GM12864 (cell line): ENCODE measurements at places on chromosomes 1 and 21.

GRCh38 chr1:184536246-184536985 is 149.6 kb downstream of the C1orf21 start:
- DNase-seq: no peak

DNA sequence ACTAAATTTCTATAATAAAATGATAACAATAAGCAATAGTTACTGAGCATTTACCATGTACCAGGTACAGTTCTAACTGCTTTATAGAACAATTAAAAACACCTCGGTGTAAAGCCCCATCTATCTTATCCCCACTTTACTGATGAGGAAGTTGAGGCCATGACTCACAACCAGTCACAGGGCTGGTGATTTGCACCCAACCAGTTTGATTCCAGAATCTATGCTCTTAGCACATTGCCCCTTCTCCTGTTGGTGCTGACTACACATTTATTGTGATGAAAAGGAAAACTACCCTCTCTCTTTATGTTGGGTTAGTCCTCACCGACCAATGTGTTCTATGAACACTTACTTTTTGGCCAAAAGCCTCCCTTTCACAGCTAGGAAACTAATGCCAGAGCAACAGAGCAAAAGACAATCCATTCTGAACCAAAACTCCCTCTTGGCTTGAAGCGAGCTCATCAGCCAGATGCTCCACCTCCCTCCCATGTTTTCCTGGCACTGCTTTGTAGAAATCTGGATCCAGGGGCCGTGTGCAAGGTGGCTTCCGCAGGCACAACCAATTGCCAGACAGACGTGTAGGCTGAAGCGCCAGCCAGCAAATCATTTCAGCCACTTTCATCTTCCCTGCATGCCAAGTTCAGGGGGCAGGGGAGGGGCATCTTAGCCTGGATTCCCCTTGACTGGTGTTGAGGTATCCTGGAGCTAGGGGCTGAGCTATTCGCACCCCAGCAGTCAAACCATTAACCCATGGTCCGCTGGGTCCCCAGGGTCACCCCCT is 32.0 kb upstream of the SLC30A1 start:
- DNase-seq: no peak

- no peak for DNase-seq
These were observed 790 bp downstream of the RPS8 start for GRCh38 chr1:44775930-44776729.

DNA sequence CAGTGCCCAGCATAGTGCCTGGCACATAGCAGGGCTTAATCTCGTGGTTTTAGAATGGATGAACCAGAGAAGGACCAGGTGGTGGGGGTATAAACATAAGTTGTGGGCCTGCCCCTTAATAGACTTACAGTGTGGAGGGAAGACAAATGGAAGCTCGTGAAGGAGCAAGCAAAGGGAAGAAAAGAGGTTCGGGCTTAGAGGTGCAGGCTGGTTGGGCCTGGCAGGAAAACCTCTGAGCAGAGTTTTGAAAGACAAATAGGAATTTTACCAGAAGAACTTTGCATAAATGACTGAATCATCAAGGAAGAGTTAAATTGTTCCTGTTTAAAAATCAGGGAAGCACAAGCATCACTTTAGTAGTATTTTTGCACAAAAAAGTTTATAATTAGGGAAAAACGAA is 4.5 kb downstream of the RHOU start:
- DNase-seq: no peak

GRCh38 chr1:67345556-67345955 is 37.9 kb downstream of the IL12RB2 start:
- no peak for DNase-seq

DNA sequence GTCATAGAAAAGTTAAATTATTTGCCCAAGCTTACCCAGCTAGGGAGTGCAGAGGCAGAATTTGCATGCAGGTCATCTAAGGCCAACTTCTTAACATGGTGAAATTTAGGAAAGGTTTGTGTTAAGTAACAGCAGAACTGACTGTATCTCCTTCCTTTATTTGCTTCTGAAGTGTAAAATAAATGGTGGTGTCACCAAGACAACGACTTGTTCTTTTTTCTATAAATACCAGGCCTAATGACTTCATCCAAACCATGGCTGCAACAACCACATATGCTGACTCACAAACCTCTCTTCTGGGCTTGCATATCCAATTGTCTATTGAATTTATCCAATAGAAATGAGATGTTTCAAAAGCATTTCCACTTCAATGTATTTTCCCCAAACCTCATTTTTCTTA is 19.1 kb downstream of the COL24A1 start:
- no peak for DNase-seq

GRCh38 chr1:29808141-29808995 is 572.0 kb downstream of the PTPRU start:
- DNase-seq: no peak

GRCh38 chr1:62962014-62962812 is 178.3 kb downstream of the ATG4C start:
- no peak for DNase-seq
